CD14-positive monocyte (primary cell): ENCODE measurements at places on chromosomes 3 and 15.

DNA sequence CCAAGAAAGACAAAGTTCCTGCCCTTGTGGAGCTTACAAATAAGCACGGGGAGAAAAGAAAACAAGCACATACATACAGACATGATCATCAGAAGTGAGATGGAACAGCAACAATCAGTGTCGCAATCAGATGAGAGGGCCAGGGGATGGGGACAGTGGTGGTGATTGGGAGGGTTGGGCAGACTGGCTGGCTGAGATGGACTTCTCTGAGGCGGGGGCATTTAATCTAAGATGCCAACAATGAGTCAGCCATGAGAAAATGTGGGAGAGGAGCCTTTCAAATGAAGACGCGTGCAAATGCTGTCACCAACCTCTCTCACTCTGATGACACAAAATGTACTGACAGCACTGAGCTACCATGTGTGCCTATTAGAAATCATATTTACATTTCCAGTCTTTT lies 81.4 kb downstream of the NCEH1 start:
- DNase-seq = peak; percentile 17

DNA sequence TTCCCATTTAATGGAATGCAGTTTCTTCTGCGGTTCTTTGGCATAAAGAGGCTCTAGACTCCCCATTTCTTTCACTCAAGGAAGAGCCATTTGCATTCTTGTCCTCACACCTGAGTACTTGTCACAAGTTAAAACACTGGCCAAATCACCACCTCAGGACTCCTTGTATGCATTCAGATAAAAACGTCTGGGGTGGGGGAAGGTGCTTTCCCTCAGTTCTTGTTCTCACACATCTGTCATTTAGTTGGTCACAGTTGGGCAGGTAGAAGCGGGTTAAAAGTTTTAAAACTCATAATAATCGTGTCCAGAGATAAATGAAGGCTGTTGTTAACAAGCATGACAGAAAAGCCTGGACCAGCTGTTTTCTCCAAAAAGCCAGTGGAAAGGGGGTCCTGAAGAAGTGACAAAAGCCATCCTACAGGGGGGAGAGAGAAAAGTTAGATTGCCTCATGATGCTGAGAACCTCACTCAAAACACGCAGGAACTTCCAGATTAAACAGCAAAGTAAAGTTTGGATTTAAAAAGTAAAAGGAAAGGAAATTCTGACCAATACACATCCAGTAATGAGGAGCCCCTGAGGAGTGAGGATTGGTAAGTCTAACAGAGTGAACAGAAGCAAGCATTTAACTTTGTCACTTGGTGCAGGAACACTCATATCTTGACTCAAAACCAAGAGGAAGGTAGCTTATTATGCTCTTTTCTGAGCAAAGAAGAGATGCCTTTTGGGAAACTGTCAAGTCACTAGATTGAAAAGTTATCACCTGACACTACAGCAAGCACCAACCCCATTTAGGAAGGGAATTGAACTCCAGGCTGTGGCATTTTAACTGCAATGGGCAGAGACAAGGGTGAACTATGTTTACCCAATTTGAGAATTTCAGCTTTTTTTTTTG lies 2.8 kb downstream of the BCL2L10 start:
- no peak for DNase-seq

- DNase-seq = no peak
These were observed 8.0 kb downstream of the DNAJA4 start for GRCh38 chr15:78272316-78272715.

DNA sequence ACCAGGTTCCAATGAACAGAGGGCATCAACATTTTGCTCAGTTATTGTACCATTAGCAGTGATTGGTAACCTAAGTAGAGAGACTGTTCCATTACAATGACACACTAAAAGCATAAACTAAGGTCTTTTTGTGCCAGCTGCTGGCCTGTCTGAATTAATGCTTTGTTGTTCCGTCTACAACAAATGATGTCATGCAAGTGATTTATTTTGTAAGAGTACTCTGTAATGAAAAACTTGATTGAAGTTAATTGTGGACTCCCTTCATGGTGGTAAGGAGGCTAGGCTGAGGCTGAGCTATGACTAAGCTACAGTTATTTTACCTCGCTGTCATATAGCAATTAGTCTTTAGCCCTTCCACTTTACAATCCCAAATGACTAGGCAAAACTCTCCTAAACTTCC lies 23.2 kb downstream of the RCN2 start:
- DNase-seq = no peak

GRCh38 chr3:77524946-77525682 lies 485.2 kb downstream of the ROBO2 start:
- no peak for DNase-seq

DNA sequence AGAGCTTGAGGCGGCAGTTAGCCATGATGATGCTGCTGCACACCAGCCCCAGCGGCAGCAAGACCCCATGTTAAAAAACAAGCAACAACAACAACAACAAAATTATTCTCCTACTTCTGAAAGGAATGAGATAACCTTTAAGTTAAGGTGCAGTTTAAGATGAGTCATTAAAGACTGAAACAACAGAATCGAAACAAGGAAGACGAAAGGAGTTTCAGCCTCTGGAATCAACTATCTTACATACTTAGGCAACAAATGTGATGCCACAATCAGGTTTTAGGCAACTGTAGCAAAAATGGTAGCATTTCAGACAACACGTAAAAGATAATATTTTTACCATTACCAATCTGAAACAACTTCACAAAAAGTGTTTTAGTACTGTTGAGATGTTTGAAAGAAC lies 12.2 kb downstream of the SCAANT1 start:
- DNase-seq = no peak

- DNase-seq = no peak
These were observed 205.9 kb downstream of the GABRG3 start for GRCh38 chr15:27176785-27177406.

DNA sequence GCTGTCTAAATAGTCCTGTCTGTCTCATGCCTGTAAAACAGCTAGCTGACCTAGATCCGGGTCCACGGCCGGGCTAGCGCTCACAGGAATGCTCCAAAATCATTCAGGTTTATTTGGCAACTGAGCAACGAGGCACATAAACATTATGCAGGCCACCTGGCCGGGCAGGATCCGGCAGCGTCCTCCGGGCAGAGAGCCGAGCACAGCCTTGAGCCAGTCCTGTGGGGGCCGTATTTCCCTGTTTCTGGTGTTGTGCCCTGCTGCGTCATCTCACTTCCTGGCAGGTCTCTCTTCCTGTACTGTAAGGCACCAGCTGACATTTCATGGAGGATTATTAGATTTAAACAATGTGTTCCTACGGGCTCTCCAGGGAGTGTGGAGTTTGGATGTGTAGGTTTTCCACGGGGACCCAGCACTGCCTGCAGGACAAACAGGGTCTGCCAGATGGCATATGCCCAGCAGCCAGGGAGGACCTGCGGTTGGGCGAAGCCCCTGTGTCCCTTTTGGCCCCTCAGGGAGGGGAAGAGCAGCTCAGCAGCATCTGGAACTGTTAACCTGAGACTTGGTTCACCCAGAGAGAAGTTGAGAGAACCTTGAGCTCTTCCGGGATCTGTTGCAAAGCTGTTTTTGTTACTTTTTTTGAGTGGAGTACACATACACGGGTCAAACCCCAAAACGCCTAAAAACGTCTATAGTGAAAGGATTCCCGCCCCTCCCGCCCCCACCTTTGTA lies 16.6 kb upstream of the LRRK1 start:
- DNase-seq = peak; percentile 43

DNA sequence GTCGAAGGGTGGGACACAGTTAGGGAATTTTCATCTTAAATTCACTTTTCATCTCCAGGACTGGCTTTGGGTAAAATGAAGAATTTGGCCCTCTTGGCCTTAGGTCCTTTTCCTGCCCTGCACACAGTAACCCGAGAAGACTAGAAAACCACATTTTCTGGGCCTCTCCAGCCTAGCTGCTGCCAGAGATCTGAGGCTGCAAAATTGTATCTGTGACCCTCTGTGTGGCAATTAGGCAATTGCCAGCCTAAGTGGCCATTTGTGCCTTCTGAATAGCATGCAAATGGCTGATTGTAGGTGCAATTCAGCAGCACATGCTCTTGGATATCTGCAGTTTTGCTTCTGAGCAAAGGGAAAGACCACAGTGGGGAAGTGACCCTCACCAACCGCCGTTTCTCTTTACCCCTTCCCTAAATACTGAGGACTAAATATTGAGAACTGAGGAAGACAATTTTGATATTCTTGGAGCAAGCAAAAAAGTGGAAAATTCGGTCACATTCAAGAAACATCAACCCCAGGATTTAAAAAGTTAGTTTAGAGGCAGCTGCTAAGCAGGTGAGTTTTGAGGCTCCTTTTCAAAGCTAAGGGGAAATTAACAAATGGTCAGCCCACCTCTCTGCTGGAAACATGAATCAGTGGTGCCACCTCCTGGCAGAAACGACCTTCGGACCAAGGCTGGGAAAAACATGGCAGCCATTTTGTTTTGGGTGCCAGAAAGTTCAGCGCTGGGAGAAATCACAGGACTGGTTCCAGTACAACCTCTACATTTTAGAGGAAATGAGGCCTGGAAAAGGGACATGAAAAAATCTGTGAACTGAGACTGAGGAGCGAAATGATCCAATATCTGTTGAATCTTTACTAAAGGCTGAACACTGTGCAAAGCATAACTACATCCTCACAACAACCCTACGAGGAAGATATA lies 56.6 kb upstream of the PRTG start:
- no peak for DNase-seq

DNA sequence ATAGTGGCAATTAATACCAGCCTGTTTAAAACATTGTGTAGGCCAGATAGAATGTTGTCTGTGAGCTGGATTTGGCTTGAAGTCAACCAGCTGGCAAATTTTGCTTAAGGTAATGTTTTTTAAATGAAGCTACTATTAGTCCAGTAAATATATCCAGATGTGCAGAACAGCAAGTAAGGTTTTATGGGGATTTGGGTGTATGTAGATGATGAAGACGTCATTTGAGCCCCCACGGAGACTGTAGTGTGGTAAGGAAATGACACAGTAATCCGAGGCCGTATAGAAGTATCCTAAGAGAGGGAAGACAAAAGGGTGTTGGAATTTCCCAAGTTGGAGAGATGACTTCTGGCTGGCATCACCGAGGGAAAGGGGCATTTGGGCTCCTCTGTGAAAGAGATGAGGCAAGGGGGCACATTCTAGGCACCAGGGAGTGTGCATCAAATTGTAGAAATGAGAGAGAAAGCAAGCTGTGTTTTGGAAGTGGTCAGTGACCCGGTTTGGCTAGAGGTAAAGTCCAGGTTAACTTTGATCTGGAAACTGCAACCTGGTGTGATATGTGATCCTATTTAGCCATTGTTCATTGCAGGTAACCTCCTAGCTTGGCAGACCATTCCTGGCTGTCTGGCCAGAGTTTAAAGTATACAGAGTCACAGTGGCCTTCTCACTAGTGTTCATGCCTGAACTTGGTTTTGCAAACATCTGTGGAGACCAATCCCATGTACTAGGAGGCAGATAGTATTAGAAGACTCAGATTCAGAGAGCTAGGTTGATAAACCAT lies 104.2 kb downstream of the ITPR1 start:
- no peak for DNase-seq

- DNase-seq = no peak
These were observed 153.8 kb downstream of the EEFSEC start for GRCh38 chr3:128307029-128307633.

DNA sequence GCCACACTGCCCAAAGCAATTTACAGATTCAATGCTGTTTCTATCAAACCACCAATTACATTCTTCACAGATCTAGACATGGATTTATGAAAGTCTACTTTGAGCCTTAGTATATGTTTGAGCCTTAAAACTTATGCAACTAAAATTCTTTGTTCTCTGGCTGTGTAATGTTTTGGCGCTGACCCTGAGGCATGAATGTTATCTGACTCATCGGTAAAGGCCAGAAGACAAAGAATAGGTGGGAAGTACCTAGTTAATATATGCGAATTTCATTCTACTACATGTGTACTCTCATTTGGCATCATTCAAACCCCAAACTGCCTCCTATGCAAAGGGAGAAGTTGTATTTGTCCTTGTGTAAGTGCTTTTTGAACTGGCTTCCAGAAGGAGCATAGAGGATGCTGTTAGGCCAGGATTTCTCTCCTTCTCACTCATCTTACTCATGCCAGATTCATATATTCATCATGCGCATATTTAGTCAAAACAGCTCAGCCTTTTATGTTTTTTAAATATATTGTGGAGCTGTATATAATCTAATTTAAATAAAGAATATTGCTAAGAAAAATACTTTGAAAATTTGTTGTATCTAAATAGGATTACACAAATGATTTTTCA lies 204.2 kb downstream of the NFKBIZ start:
- DNase-seq = no peak

- DNase-seq = no peak
These were observed 50.2 kb upstream of the MGA start for GRCh38 chr15:41610048-41610447.

- DNase-seq = peak; percentile 85
These were observed 12.0 kb downstream of the CD86 start for GRCh38 chr3:122067214-122067550.

GRCh38 chr15:41658689-41659088 lies 1.5 kb upstream of the MGA start:
- DNase-seq = no peak

DNA sequence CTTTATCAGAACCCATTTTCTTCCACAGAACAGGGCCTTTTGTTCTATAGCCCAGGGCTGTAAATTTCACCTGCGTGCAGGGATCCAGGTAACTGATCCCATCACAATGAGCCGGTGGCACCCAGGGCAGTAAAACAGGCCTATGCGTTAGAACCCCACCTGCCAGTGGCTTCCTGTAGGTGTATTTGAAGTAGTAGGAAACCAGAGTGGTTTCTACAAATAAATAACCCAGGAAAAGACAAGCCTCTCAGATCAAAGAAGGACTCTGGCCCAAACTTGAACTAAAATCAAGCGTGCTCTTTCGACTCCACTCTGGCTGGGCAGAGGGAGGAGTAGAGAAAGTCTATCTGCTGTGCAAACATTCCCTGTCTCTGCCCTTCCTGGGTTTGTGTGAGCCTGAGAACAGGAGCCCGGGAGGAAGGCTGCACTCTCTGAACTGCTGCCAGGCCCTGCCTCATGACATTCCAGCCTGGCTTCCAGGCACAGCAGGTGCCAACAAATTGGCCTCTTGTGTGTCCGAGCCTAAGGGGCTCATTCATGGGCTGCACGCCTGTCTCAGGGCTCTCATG lies 77.7 kb downstream of the CEMIP start:
- DNase-seq = no peak

DNA sequence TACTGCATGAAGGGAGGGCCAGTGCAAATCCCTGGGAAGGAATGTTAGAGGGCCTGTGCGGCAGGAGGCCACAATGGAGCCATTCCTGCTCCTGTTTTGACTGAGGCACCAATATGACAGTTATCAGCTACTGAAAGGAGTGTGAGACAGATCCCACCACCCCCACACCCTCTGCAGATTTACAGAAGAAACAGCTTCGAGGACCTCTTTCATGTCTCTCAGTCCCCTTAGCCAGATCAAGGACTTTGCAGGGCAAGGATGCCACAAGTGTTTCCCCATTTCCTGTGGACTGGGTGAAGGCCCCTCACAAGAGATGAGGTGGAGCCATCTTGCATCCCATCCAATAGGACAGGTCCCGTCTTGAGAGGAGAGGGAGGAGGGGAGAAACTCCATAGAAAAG lies 48.5 kb upstream of the RASGRP1 start:
- no peak for DNase-seq

DNA sequence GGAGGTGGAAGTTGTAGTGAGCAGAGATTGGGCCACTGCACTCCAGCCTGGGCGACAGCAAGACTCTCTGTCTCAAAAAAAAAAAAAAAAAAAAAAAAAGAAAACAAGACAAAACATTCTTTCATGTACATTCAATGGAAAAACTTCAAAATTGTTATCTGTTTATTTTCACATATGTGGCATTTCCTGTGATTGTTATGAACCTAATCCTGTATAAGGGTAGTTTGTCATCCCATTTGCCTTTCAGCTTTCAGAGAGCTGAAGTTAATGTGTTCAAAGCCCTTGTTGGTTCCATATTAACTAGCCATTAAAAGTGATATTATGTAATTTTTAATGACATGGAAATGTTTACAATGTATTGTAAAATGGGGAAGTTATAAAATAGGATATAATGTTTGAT lies 17.3 kb upstream of the NCK1 start:
- no peak for DNase-seq
